AG04450 (cell line): ENCODE measurements at places on chromosomes 4 and X.

DNA sequence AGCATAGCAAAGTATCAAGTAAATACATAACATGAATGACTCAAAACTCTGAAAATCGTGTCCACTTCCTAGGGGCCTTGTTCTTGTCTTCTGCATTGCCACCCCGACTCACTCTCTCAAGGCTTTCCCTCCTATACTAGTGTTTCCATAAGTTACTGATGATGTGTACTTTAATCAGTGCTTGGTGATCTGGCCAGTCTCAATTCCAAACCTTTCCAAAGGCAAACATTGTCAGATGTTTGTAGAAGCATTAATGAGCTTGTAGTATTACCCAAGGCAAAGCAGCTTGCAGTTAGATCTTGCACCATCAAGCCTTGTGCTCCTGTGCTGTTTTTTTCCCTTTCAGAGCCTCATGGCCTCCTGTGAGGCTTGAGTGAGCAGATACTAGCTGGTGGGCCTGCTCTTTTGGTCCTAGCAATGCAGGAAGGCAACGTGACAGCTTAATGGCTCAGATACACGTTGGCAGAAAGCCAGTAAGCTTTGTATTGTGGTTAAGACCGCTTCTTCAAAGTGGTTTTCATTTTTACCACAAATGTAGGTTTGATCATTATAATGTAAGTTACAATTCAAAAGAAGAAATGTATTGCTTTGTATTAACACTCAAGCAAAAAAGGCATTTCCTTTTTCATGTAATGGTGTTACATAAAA lies 51.8 kb downstream of the RBPJ start:
- peak; percentile 21 for DNase-seq

GRCh38 chrX:153395613-153396319 lies 5.4 kb downstream of the PNMA6E start:
- DNase-seq, result no peak

- DNase-seq, result no peak
Measured at GRCh38 chr4:10506077-10506476, 48.9 kb upstream of the ZNF518B start.

DNA sequence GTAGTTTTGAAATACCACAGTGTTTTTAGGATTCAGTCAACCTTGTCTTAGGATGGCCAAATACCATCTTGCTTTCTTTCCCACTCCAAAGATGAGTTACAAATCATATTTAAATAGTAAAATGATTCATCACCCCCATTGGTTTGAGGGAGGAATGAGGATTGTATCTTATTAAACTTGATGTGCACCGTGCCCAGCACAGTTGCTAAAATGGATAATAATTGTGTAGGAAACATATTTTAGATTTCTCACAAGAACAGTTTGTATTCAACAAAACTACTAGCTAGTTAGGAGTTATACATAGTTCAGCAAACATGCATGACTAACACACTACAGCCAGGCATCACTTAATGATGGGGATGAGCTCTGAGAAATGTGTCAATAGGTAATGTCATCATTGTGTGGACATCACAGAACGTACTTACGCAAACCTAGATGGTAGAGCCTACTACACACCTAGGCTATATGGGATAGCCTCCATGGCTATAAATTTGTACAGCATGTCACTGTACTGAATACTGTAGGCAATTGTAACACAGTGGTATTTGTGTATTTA lies 245.4 kb downstream of the FBXW7 start:
- DNase-seq, result no peak

DNA sequence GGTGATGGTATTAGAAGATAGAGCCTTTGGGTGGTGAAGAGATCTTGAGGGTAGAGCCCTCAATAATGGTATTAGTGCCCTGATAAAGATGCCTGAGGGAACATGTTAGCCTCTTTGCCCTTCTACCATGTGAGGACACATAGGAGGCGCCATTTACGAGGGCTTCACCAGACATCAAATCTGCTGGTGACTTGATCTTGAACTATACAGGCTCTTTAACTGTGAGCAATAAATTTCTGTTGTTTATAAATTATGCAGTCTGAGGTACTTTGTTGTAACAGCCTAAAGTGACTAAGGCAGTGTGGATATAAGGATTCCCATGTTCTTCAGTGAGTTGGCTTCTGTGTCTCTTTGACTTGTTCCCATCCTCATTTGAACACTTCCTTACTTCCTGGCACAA lies 11.8 kb downstream of the MOB1B start:
- no peak for DNase-seq

GRCh38 chrX:16664074-16664473 lies 14.1 kb downstream of the S100G start:
- DNase-seq, result no peak

- DNase-seq, result no peak
Measured at GRCh38 chrX:30219372-30219771, 4.0 kb downstream of the MAGEB2 start.

DNA sequence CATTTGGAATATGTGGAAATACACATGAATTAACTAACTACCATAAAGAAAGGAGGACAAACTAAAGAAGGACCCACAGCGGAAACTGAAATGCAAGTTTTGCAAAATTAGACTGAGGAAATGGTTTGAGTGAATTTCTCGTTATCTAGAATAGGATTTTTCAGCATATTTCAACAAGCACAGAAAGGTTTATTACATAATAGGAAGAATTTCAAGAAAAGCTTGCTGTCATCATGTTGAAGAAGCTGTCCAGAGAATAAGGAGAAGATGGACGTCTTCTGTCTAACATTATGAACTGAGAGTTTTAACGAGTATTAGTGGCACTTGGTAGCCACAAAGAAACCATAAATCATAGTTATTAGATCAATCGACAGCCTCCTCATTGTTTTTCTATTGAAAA lies 45.0 kb downstream of the TEC start:
- DNase-seq, result no peak

DNA sequence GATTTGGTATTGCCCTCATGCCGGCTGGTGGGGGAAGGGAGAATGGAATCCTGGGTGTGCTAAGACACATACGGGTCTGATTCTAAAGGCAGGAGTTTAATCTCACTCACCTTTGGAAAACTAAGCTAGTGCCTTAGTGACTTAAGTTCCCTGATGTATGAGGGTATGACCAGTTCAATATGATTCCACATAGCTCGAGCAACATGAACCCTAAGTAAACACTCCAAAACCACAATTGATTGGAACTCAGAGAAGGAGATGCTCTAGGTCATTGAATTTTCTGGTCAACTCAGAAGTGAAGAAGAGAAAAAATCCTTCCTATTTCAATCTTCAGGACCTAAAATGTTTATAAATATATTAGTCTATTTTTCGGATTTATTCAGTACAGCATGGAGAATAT lies 420.1 kb upstream of the INTU start:
- no peak for DNase-seq

DNA sequence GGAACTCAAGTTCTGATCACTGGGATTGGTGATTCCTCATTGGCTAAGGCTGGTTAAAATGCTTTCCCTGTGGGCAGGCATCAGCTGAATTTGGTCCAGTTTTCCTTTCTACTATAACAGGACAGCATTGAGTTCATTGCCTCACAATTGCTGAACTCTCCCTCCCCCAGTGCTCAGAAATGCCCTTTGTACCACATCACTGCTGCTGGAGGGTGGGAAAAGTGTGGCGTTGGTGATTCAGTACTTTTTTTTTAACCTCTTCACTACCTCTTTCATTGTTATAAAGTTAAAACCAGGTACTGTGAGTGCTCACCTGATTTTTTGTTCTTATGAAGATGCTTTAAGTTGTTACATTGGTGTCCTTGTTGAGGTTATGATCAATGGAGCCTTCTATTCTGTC lies 69.3 kb upstream of the IL2 start:
- no peak for DNase-seq

DNA sequence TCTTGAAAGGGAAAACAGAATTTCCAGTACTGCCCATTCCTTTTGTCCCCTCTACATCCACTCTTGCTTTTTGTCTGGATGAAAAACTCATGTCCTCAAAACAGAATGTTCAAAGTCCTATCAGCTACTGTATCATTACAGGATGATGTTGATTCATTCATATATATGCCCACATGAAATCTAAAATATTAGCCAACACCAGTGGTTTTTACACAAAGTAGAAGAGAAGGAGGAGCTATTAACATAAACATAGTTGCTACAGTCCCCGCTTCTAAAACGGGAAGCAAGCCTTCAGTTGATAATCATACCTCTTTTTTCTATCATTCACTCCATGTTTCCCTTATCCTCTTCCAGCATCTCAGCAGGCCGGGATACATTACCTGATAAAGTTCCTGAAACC lies 7.7 kb upstream of the THOC2 start:
- DNase-seq, result no peak

- no peak for DNase-seq
Measured at GRCh38 chr4:19725130-19725529, 526.6 kb upstream of the SLIT2 start.

- DNase-seq, result no peak
Measured at GRCh38 chr4:4203688-4204400, 22.9 kb downstream of the OTOP1 start.

- DNase-seq, result no peak
Measured at GRCh38 chr4:80229590-80229989, 32.3 kb downstream of the PRDM8 start.

GRCh38 chrX:121562616-121563015 lies 515.2 kb downstream of the GLUD2 start:
- no peak for DNase-seq

- no peak for DNase-seq
Measured at GRCh38 chr4:25827373-25827772, 35.4 kb downstream of the SEL1L3 start.

- no peak for DNase-seq
Measured at GRCh38 chr4:47577779-47578553, 92.9 kb downstream of the ATP10D start.

- DNase-seq, result no peak
Measured at GRCh38 chrX:2627272-2627867, 63.7 kb upstream of the CD99 start.

GRCh38 chr4:12411072-12411471 lies 982.4 kb upstream of the HS3ST1 start:
- no peak for DNase-seq

DNA sequence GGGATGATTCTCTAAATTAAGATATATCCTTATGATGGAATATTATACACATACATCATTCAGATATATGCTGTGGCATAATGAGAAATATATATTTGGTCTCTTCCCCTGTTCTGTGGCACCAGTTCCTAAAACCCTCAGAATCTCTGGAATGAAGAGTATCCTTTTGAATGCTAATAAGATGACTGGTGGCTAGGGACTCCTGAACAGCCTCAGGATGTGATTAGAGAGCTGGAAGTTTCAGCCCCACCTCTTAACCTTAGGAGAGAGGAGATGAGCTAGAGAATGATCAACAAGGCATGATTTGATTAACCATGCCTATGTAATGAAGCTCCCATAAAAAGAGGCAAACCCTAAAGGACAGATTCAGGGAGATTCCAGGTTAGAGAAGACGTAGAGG lies 632.0 kb downstream of the IQCM start:
- DNase-seq, result no peak

DNA sequence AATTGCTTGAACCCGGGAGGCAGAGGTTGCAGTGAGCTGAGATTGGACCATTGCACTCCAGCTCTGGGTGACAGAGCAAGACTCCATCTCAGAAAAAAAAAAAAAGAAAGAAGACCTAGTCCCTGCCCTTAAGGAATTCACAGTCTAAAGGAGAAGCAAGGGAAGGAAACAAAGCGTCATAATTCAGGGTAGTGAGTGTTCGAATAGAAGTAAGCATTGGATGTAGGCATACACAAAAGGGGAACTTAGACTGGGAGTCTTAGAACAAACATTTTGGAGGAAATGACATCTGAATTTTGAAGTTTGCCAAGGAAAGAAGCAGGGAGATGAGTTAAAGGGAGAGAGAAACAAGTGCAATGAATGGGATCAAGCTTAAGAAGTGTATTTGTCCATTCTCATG lies 32.4 kb downstream of the PPM1K start:
- no peak for DNase-seq

DNA sequence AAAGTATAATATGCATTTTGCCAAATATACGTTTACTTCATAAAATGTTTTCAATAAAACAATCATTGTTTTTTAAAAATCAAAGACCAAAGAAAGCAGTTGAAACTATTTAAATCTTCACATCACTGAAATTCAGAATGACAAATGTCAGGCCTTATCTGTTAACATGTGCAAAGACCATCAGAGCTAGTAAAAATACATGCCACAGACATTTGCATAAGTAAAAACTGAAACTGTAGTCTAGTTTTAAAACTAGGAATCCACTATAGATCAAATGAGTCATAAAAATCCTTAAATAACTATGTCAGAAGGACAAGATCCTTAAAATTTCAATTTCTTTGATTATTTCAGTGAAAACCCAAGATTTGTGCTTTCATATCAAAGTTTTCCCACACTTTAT lies 24.8 kb downstream of the KLHL15 start:
- no peak for DNase-seq

DNA sequence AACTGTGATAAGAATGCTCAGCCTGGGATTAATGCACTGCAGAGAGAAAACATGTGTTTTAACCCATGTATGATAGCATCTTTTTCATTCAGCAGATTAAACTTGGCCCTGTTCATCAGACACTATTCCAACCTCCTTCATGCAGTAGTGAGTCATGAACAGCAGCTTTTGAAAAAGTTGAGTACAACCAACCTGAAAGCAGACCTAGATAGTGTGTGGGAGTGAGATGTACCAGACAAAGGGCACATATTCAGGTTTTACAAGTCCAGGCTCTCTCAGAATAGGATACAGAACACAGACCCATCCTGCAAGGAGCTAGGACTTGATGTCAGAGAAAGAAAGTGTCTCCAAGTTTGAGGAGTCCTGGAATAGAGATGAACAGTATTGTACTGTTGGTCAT lies 237.3 kb upstream of the STS start:
- no peak for DNase-seq

- no peak for DNase-seq
Measured at GRCh38 chrX:80282535-80282934, 137.7 kb upstream of the TENT5D start.

- DNase-seq, result no peak
Measured at GRCh38 chrX:41435708-41436107, 11.4 kb upstream of the NYX start.

DNA sequence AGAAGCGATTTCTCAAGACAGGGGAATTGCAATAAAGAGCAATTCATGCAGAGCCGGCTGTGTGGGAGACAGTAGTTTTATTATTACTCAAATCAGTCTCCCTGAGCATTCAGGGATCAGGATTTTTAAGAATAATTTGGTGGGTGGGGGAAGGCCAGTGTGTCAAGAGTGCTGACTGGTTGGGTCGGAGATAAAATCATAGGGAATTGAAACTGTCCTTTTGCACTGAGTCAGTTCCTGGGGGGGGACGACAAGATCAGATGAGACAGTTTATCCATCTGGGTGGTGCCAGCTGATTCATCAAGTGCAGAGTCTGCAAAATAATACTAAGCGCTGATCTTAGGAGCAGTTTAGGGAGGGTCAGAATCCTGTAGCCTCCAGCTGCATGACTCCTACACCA lies 502.4 kb downstream of the NLGN4X start:
- no peak for DNase-seq

- DNase-seq, result no peak
Measured at GRCh38 chrX:135498236-135498635, 22.2 kb upstream of the INTS6L start.

DNA sequence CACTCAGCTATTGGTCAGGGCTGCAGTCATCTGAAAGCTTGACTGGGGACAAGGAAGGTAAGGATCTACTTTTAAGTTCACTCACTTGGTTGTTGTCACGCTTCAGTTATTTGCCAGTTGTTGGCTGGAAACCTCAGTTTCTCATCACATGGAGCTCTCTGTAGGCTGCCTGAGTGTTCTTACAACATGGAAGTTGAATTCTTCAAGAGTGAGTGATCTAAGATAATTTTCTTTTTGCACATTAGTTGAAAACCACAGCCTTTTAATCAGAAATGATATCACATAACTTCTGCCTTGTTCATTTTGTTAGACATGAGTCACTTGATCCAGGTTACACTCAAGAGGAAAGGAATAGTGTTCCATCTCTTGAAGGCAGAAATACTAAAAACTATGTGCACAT lies 552.7 kb downstream of the RAPGEF2 start:
- no peak for DNase-seq
